ENCODE measurements at places on chromosomes 4 and X.
A peak's percentile ranks its signal among the peaks of the same experiment; 100 is the strongest.

DNA sequence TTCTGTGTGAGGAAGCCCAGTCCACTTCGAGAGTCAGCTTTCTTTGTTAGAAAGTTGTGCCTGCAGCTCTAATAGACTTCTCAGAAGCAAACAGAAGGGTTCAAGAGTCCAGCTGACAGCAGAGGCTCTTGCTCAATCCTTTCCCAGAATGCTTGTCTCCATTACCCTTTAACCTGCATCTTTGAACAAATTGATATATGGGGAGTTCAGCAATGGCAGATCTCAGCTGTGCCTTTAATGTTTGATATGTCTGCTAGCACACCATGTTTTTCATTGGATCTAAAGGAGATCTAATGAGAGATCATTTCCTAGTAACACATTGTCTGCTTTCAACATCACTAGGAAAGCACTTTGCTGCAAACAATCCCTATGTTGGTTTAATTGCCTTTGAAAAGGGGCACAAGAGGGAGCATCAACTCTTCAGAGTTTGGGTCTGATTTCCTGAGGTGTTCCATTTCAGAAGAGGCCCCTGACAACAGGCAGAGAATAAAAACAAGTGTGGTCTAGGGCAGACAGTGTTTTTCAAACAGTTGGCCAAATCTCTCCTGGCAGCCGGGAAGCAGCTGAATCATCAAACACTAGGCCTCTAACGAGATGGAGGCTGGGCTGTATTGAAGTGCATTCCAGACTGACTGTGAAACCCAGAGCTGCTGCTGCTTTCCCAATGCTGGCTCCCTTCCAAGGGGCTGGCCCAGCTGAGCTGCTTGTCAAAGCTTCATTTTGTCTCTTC is 55.5 kb downstream of the LUZP4 start:
- DNase-seq = peak; percentile 45

DNA sequence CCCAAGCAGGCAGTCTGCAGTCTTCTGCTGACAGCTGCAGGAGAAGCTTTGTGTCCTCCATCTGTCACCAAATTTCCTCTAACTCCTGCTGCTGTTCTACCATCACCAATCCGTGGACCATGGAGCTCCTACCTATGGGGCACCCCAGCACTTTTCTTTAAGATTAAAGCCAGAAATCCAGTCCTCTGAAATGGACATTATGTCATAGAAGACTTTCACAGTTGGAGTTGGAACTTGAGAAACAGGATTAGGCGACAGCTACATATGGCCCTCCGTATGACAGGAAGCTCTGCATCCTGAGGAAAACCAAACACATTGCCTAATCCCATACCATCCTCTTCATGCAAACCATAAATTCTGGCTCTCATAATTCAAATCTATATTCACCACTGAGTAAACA is 470.6 kb upstream of the GALNTL6 start:
- no peak for DNase-seq

GRCh38 chr4:143273160-143273917 is 63.3 kb upstream of the GAB1 start:
- DNase-seq = no peak

DNA sequence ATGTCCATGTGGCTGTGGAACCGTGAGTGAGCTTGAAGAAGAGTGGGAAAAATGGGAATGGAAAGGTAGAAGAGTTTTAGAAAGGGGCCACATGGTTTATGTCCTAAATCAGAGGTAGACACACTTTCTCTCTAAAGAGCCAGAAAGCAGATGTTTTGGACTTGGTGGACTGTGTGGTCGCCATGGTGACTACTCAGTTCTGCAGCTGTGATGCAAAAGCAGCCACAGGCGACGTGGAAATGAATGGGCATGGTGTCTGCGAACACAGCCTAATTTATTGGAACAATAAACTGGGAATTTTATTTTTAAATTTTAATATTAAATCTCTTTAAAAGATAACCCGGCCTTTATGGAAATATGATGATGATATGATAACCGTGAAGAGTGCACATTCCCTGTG is 386.0 kb upstream of the FAT1 start:
- DNase-seq = no peak

DNA sequence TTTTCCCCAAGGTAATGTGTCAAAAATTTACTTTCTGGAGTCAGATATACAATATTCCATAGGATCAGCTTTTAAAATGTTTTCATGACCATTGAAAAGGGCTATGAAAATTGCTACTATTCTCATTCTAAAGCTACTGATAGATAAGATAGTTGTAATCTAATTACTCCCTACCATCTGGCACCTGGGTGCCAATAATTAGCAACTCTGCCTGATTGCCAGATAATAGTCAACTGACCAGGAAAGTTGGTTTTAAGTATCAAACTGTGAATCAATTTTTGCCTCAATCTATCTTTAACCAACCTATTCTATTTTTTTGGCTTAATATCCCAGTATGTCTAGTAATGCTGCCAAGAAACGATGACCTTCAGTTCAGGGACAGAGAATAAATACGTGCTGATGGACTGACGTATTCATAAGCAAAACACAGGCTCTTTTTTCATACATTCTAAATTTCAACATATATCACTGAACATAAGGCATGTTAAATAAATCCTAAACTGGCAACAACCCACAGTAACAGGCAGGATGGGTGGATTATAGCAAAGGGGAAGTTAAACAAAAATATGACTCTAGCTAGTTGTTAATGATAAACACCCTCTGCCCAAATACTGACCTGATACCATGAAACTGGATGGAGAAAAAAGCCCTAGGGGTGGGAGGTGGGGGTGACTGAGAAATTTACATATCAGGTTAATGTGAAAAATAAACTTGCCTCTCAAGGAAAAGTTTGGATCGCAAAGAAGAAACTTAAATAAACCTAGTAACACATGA is 18.2 kb downstream of the SH3RF1 start:
- no peak for DNase-seq

GRCh38 chrX:36414056-36414455 is 494.5 kb downstream of the CFAP47 start:
- DNase-seq = no peak

- no peak for DNase-seq
These were observed 550.9 kb upstream of the BOD1L1 start for GRCh38 chr4:14178421-14178820.

DNA sequence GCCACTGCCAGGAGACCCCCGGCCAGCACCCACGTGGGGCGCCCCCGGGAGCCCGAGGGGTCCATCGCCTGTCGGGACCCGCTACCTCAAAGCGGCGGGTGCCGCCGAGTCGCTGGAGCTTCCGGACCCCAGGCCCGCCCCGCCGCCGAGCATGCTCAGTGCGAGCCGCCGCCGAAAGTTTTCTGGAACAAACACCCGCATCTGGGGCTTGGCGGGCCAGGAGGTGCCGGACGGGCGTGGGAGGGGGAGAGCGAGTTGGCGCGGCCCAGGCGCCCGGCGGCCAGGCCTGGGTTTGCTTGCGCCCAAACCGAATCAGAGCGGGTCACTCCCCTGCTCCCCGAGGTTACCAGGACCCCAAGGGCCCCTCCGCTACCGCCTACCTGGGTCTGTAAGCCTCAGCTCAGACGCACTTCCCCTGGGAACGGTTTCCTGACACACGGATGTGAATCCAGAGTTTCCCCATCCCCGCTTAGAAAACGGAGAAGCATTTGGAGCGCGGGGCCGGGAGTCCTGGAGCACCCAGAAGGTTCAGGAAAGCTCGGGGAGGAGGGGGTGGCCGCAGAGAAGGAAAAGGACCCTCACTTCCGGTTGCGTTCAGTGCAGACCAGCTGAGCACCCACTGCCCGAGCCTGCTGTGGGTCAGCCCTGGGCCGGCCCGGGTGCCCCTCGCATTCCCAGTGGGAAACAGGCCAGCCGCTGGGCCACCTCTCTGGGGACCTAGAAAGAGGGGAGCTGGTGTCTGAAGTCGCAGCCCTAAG is at the start of gene EVC2:
Gene EVC2 (minus strand): TSS at position 111 of the 758 bp plus-strand sequence. CDS start 46 bp downstream, at position 65.
- DNase-seq = no peak

DNA sequence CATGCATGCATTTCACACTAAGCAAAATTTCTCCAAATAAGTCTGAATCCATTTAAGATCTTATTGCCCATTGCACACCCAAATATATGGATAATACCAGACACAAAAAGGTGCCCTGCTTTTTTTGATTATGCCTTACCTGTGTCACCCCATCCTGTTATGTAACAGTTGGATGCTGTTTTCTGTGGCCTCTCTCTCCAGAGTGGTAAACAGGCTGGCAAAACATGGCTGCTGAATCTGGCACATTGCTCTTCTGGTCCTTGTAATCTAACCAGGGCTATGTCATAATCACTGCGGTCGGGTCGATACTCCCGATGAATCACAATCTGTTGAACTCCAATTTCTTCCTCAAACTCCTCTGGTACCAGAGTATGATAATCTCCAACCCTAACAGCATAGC is 70.1 kb downstream of the PRSS12 start:
- DNase-seq = no peak

DNA sequence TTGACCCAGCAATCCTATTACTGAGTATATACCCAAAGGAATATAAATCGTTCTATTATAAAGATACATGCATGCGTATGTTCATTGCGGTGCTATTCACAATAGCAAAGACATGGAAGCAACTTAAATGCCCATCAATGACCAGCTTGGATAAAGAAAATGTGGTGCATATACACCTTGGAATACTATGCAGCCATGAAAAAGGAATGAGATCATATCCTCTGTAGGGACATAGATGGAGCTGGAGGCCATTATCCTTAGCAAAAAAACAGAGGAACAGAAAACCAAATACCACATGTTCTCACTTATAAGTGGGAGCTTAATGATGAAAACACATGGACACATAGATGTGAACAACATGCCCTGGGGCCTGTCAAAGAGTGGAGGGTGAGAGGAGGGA is 124.1 kb upstream of the AFF2 start:
- DNase-seq = no peak

DNA sequence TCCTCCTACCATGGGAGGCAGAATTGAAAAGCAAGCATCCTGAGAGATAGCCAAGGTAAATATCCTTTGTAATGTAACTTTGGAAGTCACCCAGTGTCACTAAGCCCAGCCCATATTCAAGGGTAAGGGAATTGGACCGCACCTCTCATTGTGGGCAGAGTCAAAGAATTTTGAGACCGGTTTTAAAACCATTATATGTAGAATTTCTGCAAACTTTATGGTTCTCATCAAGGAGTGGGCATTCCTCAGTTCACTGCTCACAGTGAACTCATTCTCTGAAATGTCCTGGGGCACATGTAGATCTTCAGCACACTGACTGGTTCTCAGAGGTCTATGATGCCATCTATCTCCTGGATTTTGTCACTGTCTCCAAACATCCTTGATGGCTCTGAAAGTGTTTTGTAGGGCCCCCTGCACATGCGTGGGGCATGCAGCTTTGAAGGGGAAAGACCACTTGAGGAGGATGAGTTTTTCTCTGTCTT is 35.3 kb upstream of the CHRNA9 start:
- DNase-seq = no peak

DNA sequence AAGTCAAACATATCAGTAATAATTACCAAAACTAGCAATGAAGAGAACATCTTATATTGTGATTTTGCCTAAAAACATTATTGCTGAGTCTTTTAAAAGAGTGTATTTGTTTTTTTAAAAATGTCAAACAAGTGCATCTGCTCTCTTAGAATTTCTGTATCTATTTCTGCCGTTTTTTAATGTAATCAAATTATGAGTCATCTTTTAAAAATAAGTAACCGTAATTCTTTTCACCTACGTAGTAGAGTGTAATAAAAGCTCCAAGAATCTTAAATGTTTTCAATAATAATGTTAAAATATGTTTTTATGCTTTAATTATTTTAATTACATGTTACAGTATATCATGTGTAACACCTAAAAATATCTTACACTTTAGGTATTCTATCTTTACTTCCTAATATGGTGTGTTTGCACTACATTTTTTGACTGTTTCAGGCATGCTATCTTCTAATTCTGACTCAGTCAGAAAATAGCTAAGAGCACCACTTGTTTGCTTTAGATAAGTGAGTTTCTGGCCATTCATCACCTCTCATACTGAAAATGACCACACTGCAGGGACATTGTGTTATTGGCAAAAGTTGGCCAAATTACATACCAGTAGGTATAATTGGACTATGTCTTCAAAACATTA is 368.5 kb downstream of the PCDH7 start:
- DNase-seq = no peak

DNA sequence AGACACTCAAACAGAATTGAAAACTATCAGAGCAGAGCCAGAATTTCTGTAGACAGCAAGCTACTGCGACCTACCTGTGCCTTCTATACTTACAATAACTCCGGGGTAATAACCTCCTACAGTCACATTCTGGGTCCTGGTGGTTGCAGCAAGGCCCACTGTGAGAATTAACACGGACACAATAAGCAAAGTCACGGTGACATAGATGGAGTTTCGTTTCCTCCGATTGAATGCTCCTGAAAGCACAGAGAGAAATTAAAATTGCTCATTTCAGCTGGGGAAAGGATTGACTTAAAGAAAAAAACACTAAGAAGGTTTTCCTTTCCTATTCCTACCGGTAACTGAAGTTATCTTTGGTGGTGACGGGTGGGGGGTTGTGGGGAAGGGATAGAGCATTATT is 7.0 kb downstream of the TMEM255A start:
- no peak for DNase-seq

DNA sequence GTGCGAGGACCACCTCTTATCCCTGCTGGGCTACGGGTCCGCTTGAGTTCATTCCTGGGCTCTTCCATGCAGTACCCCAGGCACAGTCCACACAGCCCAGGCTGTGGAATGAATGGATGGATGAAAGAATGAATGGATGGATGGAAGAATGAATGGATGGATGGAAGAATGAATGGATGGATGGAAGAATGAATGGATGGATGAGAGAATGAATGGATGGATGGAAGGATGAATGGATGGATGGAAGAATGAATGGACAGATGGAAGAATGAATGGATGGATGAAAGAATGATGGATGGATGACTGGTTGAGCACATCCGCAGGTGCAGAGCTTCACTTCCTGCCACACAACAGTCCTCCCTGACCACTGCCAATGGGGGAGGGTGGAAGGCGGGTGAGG is 28.2 kb downstream of the ACOX3 start:
- no peak for DNase-seq

GRCh38 chrX:104195013-104195412 is 28.8 kb downstream of the FAM199X start:
- no peak for DNase-seq
